ENCODE measurements at places on chromosomes 12 and 14.

DNA sequence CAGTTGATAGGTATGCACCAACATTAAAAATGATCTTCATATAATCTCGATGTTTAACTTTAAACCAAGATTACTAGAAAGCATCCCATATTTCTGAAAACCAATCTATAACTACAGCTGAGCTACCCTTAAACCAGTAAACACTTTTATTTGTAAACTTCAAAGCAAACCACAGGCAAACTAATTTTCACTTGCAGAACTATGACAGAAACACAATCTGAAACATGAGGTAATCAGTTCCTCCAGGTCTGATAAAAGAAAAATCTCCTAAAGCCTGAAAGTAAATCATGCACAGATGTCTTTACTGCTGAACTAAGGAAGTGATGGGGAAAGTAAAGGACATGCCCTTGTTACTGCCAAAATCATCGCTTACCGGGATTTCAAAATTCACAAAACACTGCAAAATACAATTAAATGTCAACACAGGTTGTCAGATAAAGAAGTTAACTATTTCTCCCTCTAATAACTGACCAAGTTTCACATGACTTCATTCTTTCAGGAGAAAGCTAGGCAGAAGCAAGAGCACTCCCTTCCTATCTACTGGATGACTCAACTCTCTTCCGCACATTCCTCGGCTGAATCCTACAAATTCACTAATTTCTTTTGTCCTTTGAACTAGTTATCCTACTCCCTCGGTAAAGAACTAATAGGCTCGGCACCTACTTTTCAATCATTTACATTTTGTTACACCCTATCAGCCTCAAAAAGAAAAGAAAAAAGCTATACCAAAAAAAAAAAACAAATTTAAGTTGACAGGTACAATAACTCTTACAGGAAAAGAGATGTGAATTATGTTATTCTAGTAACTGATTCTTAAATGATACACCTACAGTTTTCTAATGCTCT, 1.4 kb downstream of the EEA1 start:
- DNase-seq, result no peak

- no peak for DNase-seq
Measured at GRCh38 chr14:71918955-71919354, 13.3 kb upstream of the RGS6 start.

DNA sequence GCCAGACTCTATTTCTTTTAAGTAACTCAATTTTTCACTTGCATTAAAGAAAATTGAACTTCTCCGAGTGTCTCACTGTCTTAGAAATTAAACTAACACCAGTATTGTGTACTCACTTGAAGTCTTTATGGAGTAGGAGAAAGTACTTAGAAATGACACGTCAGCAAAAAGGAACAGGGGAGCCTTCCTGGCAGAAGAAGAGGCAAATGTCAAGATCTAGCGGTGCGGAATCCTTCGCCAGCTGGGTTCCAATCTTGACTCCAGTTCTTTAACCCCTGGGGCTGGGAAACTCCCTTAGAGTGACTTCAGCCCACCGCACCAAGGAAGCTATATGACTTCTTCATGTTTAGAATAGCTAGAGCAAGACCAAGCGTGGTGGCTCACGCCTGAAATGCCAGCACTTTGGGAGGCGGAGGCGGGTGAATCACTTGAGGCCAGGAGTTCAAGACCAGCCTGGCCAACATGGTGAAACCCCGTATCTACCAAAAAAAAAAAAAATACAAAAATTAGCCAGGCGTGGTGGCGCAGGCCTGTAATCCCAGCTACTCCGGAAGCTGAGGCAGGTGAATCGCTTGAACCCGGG, 34.4 kb downstream of the WBP11 start:
- no peak for DNase-seq

- no peak for DNase-seq
Measured at GRCh38 chr12:81757731-81758365, 1.3 kb downstream of the PPFIA2 start.

Measured in prostate gland (tissue), 2 donors.